ENCODE measurements at places on chromosomes 7 and 10. TPM values are rescaled to one million over a fixed set of nuclear protein-coding genes. Genes with fewer than 3 reads are reported as not detected.
A peak's percentile ranks its signal among the peaks of the same experiment; 100 is the strongest.

DNA sequence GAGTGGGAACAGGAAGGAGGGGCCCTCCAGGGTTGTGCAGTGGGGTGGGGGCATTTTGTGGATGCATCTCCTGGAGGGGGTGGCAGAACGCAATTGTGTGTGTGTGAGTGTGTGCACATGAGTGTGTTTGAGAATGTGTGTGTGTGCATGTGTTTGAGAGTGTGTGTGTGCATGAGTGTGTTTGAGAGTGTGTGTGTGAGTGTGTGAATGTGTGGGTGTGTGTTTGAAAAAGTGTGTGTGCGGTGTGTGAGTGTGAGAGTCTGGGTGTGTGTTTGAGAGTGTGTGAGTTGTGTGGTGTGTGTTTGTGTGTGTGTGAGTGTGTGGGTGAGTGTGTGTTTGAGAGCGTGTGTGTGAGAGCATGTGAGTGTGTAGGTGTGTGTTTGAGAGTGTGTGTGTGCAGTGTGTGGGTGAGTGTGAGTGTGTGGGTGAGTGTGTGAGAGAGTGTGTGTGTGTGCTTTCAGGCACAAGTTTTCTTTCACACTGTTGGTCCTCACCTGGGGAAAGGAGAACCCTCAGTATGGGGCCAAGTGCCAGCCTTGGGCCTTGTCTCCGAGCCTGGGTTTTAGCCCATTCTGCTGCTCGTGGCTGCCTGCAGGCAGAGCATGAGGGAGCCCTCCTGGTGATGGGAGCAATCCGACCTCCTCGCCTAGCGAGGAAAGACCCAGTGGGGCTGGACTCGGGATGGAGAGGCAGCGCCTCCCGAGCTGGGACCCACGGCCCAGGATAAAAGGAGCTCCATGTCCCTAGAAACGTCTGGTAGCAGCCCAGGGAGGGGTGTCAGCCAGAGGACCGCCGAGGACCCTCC is 35.6 kb downstream of the CDH23 start:
- no peak for DNase-seq

- peak; percentile 47 for DNase-seq
Observed at GRCh38 chr7:26398756-26399509, 107.3 kb downstream of the SNX10 start.

- DNase-seq, result no peak
Observed at GRCh38 chr7:124724507-124725192, 40.9 kb downstream of the GPR37 start.

- peak; percentile 48 for DNase-seq
Observed at GRCh38 chr10:323651-324293, 188.5 kb downstream of the ZMYND11 start.

The CALCR gene
- total RNA-seq, result 0.49 TPM

All from skin of body (tissue), 3 donors.